ENCODE measurements at places on chromosomes 16 and 17.
A peak's percentile ranks its signal among the peaks of the same experiment; 100 is the strongest.

DNA sequence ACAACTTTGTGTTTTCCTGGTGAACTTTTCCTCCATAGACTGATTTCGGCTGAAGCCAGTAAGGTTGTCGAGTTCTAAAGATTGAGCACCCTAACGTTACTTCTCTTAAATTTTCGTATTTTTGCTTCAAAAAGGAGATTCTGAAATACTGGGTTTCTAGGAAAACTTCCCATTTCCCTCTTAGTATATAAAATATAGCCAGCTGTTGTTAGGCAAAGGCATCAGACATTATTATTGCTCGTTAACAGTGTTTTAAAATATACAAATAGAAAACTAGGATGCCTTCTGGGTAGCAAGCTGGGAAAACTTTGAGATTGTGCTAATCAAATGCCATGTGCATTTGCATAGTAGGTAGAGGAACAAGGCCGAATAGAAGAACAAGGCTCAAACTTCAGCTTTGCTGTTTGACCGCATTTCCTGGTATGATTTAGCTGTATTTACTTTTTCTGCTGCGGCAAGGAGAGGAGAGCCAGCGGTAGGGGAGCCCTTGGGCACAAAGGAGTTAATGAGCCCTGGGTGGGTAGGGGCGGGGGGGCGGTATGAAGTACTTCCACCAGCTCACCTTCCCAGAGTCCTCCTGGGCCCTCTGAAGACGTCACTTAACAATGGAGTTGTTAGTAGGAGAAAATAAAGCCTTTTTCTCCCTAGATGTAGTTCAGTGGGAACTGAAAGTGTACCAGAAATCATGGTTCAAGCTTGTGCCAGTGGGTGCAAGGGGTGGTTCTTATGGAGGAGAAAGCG, 151.9 kb downstream of the MSI2 start:
- peak; percentile 49 for DNase-seq

DNA sequence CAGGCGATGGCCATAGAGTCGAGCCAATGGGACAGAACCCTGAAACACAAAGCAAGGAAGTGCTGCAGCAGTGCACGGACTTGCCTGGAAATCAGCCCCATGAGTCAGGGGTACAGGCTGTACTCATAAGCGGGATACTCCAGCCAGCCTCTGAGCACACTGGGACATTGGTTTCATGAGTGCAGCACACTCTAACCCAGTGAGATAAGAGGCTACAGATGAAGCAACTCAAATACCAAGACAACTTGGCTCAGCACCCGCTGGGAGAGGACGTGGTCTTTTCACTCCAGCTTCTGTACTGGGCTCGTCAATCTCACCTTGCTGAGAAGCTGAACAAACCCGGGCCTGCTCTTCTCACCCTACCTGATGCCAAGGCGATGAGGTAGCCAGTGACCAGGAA, 98.2 kb downstream of the AXIN2 start:
- no peak for DNase-seq

DNA sequence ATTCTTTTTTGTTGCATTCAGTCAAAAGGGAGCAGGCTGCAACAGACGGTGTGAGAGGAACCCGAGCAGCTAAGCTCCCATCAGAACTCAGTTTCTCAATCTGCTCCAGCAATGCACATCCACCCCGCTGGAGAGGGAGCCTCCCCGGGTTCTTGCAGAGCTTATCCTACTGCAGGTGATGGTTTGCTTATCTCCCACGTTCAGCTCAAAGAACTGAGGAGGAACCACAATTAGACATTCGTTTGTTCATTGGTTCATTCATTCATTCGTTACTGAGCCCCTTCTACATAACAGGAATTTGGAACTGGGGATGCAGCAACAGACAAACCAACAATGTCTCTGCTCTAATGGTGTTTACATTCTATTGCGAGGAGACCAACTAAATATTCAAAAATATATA, 22.2 kb upstream of the ALOX15 start:
- DNase-seq, result no peak

DNA sequence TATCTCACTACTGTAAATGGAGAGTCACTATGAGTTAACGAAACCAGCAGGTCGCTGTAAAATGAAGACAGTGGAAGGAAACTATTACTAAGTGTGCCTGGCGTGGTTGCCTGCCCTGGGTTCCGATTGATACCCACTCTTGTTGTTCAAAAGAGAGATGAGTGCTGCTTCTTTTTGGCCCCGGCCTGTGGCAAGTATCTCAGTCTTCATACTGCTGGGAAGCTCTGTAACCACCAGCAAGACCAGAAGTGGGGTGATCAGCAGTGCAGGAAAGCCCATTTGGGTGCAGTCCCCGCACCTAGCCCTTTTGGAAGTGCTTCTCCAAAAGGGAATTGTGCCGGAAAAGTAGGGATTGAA, 104.5 kb downstream of the SNX29 start:
- DNase-seq, result no peak

DNA sequence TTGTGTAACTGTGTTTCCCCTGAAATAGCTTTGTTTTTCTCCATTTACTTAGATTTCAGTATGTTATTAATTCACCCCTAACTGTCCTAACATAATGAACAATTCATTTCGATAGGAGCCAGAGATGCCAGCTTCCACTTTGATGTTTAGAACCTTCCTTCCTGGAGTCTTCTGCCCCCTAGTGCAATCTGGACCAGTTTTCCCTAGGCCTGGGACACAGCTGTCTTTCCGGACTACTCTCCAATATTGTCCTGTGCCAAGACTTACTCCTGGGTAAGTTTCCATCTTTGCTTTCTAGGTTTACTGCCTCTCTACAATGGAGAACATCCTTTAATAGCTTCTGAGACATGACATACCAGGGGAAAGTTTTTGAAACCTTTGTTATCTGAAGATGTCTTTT, 12.8 kb downstream of the RECQL5 start:
- peak; percentile 78 for DNase-seq

- no peak for DNase-seq
Observed at GRCh38 chr16:58638148-58639036, 8.8 kb upstream of the CNOT1 start.

DNA sequence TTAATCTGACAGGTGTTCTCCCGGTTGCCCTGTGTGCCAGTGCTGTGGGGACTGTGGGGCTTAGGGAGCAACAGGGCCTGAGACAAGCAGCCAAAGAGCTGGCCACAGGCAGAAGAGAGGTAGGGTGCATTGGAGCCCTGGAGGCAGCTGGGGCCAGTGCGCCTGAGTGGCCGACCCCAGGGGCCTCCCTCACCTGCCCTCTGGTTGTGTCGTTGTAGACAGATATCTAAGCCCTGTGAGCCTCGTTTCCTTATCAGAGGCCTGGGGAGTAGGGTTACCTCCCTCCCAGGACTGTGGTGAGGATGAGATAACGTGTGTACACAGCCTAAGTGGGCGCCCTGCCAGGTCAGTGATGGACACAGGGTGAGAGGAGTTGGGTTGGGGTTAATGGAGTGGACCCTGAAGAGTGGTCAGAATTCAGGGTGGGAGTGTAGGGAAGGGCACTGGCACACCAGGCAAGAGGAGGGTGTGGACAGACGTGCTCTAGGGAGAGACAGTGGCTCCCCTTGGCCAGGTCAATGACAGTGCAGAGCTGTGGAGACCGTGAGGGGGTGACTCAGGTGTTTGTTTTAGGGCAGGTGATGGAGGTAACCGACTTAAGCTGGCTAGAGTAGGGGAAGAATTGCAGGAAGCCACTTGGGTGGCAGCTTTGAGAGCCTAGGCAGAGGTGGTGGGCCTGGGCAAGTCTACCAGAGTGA, 3.4 kb downstream of the NARF start:
- no peak for DNase-seq

- DNase-seq, result no peak
Observed at GRCh38 chr16:67537270-67537635, 8.6 kb downstream of the RIPOR1 start.

DNA sequence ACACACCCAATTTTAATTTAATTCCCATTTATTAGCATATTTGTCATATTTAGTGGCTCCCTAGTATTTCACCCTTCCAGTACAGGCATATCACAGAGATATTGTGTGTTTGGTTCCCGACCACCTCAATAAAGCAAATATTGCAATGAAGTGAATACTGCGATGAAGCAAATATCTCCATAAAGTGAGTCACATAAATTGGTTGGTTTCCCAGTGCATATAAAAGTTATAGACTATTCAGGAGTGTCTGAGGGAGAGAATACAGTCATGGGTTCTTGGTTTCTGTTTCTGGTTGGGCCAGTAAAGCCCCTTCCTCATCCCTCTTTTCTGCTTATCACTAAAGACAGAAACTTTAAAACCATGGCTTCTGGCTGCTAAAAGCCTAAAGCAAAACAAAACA, 295.4 kb upstream of the AXIN2 start:
- no peak for DNase-seq

- DNase-seq, result no peak
Observed at GRCh38 chr16:76639685-76640289, 362.6 kb downstream of the CNTNAP4 start.

DNA sequence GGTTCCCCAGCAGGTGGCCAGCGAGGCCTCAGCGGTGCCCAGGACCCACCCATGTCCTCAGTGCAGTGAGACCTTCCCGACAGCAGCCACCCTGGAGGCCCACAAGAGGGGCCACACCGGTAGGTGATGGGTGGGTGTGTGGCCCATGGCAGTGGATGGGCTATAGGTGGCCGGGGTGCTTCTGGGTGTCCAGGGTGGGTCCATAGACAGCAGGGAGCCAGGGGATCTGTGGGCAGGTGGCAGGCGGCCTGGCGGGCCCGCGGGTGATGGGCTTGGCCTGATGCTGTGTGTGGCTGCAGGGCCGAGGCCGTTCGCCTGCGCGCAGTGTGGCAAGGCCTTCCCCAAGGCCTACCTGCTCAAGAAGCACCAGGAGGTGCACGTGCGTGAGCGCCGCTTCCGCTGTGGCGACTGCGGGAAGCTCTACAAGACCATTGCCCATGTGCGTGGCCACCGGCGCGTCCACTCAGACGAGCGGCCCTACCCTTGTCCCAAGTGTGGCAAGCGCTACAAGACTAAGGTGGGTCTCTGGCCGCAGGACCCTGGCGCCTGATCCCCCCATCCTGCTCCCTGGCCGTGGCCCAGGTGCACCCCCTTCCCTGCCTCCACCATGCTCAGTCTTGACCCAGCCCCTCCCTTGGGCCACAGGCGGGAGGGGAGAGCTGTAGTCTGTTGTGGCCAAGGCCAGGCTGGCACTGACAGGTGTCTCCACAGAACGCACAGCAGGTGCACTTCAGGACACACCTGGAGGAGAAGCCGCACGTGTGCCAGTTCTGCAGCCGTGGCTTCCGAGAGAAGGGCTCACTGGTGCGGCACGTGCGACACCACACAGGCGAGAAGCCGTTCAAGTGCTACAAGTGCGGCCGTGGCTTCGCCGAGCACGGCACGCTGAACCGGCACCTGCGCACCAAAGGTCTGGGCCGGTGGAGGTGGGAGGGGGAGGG, 2.1 kb upstream of the DNASE1L2 start:
- DNase-seq, result no peak

DNA sequence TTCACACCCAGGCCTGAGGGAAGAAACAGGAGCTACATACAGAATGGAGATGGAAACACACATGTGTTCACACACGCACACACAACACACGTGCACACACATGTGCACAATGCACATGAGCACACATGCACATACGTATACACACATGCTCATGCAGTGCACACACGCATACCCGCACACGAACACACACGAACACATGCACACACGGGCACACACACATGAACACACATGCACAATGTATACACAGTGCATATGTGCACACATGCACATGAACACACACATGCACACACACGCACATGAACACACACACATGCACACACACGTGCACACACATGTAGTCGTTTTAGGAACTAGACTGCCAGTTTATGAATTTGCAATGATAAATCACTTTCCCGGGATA, 49.3 kb upstream of the CDR2 start:
- no peak for DNase-seq

- DNase-seq, result no peak
Observed at GRCh38 chr16:11571549-11571948, 15.2 kb downstream of the LITAF start.

DNA sequence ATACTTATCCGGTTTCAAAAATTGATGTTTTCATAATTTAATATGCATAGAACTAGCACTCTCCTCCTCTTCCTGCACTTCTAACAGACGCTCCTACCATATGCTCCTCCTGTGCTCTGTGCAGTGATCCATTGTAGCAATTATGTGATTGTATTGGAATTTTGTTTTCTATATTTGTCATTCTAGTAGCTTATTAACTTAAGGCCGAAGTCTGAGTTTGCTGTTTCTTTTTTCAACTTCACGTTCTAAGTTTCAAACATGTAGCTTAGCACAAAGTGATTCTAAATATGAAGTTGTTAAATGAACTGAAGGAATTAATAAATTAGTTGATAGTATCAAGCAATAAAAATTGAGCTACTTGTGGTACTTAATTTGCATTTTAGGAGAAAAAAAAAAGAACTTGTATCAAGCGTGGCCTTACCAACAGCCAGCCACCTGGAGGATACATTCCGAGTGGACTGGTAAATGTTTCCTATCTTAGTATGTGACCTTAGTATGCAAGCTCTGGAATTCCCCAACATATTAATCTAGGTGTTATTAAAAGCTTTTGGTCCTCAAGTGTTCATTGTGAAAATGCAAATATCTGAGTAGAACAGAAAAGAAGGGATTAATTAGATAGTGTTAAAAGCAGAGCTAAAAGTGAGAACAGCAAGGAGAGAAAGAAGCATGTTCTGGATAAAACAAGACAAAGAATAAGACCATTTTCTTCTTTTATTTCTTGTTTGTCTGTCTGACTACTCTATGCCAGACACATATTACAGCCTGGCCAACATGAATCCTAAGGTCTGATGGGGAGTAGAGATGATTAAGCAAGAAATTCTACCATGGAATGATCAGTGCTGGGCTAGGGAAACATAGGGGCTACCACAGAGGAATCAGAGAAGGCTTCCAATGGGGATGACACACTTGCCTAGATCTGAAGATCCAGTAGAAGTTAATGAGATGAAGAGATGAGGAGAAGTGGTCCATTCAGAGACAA, 290.4 kb upstream of the MON1B start:
- peak; percentile 39 for DNase-seq
